C1 segment of cervical spinal cord (tissue), 14 donors: ENCODE measurements at places on chromosomes 6 and 20.

DNA sequence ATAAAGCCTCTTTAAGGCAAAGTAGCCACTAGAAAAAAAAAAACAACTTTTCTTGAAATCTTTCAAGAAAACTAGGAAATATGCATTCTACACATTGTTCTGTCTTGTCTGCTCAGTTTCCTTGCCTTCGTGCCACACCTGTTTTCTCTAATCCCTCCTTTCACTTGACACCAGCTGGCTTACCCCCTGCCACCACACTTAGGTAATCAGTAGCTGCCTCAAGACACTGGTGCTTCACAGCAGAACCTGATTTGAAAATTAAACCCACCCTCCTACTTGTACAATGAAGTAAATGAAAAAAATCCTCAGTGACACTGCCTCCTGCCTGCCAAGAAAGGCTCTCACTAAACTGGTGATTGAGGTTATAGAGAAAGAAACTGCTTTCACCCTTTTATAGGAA lies 45.8 kb upstream of the SCML4 start:
- no peak for DNase-seq

DNA sequence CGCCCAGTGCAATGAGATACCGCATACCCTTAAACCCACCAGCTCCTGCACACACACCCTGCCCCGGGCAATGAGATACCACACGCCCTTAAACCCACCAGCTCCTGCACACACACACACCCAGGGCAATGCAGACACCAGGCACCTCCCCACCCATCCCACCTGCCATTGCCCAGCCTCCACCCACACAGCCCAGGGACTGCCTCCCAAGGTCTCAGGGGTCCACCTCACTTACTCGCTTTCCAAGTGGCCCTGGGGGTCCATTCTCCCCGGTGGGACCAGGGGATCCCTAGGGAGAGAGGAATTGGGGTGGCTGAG lies 24.0 kb downstream of the COL11A2 start:
- no peak for DNase-seq

GRCh38 chr6:76026101-76026500 lies 46.4 kb downstream of the IMPG1 start:
- DNase-seq, result no peak

- DNase-seq, result no peak
Measured at GRCh38 chr6:86529635-86530034, 407.7 kb upstream of the HTR1E start.

DNA sequence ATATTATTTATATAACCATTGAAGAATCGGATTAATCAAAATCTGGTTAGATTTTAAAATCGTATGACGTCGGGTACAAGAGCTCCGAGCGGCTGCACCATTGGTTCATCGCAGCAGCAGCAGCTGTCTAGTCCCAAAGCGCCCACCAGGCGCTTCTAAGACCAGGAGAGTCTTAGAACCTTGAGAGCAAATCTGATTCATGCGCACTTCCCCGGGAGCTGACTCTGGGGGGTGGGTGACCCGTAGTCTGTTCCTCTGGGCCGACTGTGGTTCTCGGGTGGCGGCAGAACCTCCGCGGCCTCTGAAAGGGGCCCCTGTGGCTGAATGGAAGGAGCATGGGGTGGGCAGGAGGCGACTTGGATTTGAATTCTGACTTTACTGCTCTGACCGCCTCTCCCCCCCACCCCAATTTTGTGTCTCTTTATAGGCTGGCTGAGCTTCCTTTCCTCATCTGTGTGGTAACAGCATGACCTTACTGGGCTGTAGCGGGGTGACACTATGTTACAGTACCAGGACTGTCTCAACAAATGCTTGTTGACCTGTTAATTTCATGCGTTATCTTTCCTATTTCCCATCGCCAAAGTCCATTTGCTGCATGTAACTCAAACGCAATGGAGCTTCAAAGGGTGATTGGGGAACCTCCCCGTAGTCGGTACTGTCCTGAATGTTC lies 119.7 kb downstream of the RTN4IP1 start:
- no peak for DNase-seq

GRCh38 chr6:28215425-28215824 lies 9.7 kb upstream of the ZSCAN9 start:
- DNase-seq, result no peak

DNA sequence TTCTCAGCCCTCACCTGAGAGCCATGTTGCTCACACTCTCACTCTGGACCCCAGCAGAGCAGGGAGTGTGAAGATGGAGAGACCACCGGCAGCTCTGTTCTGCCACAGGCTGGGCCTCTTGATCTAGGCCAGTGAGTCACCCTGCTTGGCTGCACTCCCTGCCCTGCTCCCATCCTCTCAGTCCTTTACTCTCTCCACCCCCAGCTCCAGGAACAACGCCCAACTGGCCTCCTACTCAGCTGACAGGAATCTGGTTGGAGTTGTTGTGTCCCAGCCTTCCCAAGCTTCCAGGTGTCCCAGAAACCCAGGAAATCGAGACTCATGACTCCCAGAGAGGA lies at the start of gene PSORS1C1:
Gene PSORS1C1, plus strand, starts transcription at position 260 of the 338 bp plus-strand sequence. CDS start 14,833 bp downstream, outside the sequence.
- DNase-seq, result peak; percentile 16

GRCh38 chr6:82270881-82271635 lies 23.5 kb upstream of the IBTK start:
- no peak for DNase-seq

DNA sequence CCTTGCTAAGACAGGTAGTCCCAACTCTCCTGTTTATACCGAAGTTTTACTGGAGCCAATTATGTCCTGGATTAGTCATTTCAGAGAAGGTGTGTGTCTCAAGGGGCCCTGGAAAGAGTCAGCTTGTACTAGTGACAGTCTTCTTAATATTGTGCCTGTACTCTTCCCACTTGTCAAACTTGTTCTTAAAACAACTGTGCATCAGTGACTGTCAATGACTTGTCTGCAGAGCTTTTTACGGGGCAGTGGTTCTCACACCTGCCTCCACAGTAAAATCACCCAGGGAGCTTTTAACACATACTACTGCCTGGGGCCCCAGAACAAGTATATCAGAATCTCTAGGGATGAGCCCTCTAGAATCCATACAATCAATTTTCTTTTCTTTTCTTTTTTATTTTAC lies 28.4 kb upstream of the GLP1R start:
- no peak for DNase-seq

GRCh38 chr6:25727028-25727427 lies 27.5 kb upstream of the SLC17A4 start:
- no peak for DNase-seq

DNA sequence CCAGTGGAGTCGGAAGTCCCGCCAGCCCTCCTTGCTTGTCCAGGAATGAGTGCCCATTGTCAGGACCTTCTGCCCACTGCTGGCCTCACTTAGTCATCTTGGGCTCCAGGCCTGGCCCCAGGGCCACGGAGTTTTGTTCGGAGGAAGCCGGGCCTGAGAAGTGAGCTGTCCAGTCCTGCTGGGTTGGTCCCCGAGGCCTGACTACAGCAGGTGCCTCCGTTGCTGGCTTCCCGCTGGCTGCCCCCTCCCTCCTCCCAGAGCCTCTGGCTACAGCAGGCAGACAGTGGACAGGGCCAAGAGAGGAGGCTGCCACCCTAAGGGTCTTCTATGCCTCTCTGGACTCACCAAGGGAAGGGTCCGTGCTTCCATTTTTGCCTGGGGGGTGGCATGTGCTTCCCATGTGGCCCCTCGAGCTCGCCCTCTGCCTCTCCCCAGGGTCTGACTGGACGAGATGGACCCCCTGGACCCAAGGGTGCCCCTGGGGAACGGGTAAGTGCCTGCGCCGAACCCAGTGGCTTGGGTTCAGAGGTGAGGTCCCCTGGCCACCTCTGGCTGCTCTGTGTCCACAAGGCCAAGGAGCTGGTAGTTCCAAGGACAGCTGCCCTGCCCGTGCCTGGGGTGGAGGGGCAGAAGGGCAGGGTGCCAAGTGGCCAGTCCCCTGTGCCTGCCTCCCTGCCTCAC lies 2.8 kb downstream of the COL9A3 start:
- no peak for DNase-seq

- DNase-seq, result no peak
Measured at GRCh38 chr6:91633374-91634111, 1046.7 kb upstream of the MAP3K7 start.

DNA sequence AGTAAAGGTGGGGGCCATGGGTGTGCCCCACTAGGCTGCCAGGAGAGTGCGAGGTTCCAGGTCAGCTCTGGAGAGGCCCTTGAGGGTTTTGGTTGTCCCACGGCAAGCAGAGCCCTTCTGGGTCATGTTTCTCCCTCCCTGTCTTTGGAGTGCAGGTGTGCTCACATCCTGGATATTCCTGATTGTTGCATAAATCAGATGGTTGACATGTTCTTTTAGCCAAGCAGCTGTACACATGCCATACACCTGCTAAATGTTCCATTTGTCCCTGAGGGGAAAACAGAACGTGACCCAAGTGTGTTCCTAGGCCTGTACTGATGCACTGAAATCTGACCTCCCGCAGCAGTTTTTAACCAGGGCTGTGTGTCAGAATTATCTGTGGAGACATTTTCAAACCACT lies 77.5 kb upstream of the BEND3 start:
- DNase-seq, result no peak

DNA sequence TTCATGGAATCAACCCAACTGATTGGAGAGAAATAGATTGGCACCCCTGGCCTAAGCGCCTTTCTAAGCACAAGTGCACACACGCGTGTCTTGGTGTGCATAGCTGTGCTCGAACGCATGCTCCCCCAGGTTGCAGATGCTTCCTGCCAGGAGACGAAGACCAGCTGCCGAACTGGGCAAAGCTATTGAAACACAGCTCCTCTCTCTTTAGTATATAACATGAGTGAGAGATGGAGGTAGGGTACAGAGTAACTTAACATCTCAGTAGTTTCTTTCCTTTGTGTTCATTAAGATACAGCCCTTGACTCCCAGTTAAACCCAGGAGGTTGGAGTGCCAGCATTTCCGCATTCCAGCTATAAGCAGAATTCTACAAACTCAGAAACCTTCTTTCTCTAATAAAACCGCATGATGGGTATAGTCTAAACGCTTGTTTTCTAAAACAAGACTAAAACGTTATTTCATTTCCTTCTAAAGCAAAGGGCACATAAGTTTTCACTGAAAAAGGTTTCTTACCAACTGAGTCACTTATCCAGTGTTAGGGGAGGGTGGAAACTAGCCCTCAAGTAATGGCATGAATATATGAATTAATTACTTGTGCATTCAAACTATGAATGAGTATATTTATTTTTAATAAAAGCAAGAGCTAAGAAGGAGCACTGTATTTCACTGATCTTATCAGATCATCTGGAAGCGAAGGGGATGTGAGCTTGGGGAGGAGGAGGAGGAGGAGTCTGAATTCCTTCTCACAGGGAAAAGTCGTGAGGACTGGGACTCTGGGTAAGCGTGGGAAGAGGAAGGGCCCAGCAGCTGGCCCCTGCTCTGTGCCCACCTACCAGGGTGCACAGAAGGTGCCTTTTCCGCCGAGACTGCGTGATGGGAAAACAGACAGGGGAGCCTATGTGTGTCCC lies 179.2 kb downstream of the TMEM242 start:
- DNase-seq, result no peak

DNA sequence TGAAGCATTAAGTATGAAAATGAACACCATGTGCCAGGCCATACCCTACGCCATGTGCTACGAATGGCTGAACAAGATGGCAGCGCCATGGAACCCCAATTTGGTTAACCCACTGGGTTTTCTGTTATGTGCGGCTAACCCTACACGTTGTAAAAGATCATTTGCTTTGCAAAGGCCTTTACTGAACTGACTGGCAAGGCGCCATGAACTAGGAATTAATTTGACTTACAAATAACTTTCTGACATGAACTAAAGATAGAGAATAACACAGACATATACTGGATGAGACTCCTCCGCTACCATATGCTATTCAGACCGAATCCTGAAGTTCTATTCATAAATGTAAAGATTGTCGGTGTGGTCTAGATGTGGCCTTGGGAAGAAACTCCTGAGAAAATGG lies 3.9 kb downstream of the CNKSR3 start:
- DNase-seq, result no peak

DNA sequence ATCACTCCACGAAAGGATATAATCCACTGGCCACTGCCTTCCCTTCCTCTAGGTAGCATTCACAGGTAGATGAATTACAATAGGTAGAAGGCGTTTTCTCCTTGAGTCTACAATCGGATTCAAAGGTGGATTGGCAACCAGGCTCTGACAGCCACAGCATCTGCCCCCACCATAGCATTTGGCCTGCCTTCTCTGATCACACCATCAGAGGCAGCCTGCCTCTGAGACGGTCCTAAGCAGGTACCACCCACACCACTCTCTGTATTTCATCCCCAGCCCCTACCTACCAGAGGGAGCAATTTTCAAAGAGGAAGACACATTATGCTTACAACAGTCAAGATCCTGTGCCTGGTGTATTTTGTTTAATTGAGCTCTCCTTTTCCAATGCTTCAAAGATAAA lies 210.5 kb upstream of the SPTLC3 start:
- no peak for DNase-seq

DNA sequence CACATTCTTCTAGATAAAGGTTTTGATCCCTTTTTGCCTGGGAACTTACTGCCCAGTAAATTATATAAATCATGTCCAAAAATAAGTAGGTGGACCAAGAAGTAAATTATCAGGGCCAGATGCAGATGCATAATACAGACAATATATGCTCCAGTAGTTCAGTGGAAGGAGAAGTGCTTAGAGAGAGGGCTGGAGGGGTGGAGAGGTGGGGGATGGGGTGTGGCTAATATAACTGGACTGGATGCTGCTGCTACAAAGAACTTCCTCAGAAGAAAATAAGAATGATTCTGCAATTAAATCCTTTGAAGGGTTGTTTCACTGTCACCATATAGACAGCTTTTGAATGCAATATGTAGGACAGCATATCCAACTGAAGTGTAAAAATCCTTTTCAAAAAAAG lies 14.8 kb upstream of the TFAP2D start:
- no peak for DNase-seq

DNA sequence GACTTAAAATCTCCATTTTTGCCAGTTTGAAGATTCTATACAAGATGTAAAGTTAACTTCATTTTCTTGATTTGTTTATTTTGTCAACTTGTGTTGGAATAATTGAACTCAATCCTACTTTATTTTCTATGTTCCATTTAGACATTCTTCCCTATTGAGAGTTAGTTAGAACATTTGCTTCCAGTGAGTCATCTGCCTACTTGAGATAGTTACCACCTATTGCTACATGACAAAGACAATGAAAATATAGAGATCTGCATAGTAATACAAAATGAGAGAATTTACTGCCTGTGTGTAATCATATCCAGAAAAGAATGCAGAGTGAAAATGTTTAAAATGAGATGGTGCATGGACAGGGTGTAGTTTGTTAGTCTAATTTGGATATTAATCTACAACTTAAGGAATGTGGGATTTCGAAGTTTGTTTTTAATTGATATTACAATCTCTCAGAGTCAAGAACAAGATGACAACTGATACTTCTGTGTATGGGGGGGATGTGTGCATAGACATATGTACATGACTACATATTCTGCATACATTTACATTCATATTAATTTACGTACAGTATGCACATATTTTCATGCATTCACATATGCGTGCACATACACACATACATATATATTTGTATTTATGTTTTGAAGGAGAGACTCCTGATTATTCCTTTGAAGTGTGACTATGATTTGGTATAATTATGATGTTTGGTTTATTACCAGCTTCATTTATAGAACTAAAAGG lies 420.1 kb downstream of the NKAIN2 start:
- no peak for DNase-seq

- DNase-seq, result no peak
Measured at GRCh38 chr6:158905277-158905676, 86.1 kb upstream of the EZR start.
